ENCODE measurements at places on chromosomes 13 and 19. TPM values are rescaled to one million over a fixed set of nuclear protein-coding genes. Genes with fewer than 3 reads are reported as not detected.
A peak's percentile ranks its signal among the peaks of the same experiment; 100 is the strongest.

DNA sequence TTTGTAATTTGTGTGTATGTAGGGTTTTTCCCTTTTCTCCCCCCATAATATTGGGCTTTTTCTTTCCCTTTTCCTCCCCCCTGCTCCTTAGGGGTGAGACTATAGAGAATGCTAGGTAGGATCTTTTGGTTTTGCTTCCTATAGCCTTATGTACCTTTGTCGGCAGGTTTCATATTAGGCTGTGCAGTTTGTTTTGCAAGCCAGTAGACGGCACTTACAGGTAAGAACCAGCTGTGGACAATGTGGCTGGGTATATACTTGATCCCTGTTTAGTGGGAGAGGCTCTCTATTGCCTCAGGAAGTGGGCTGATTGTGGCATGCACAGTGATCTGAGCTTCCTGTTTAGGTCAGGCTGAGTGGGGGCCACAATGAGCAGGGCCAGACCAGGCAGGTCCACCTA, 359.2 kb upstream of the OBI1 start:
- no peak for DNase-seq

DNA sequence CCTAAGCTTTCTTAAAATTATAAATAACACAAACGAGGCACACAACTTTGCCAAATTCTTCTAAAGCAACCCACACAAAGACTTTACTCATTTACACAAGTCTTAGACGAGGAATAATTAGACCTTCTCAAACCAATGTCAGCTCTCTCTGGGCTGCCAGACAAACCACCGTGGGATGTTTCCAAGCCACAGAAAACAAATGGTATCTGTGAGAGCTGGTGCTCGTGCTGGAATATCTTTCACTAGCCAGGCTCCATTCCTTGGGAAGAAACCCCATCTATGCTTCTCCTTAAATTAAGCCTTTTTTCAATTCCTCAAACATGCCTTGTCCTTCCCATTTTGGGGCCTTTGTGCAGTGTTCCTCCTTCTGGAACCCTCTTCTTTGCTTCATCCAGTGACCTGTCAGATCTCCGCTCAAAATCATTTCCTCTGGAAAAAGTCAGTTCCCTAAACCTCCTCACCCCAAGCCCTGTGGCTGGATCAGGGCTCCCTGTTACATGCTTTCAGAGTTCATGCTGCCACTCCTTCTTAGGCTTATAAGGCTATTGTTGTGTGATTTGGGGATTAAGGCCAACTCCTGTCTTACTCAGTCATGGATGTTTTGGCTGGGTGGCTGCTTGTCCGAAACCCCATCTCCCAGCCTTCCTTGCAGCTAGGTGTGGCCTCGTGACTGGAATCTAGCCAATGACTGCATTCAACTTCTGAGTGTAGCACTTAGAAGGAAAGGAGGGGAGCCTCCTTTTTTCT, 64.2 kb upstream of the GTF2F2 start:
- no peak for DNase-seq

GRCh38 chr13:92097337-92097903, 699.0 kb downstream of the GPC5 start:
- DNase-seq, result no peak

GRCh38 chr13:95896301-95896700, 156.9 kb downstream of the UGGT2 start:
- DNase-seq, result no peak

DNA sequence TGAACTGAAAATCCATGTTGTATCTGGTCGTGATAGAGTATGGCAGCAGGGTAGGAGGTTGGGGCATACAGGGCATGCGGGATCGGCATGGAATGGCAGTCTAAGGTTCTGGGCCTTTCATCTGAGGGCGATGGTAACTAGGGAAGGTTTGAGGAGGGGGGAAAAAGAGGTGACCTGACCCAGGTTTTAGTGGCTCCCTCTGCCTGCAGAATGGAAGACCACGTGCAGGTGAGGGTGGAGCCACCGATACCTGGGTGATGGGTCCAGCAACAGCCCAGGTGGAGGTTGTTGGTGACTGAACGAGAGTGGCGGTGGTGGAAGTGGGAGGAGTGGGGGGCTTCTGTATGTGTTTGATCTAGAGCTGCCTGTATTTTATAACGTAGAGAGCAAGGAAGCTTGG, 3.8 kb downstream of the ZNF749 start:
- DNase-seq, result no peak

DNA sequence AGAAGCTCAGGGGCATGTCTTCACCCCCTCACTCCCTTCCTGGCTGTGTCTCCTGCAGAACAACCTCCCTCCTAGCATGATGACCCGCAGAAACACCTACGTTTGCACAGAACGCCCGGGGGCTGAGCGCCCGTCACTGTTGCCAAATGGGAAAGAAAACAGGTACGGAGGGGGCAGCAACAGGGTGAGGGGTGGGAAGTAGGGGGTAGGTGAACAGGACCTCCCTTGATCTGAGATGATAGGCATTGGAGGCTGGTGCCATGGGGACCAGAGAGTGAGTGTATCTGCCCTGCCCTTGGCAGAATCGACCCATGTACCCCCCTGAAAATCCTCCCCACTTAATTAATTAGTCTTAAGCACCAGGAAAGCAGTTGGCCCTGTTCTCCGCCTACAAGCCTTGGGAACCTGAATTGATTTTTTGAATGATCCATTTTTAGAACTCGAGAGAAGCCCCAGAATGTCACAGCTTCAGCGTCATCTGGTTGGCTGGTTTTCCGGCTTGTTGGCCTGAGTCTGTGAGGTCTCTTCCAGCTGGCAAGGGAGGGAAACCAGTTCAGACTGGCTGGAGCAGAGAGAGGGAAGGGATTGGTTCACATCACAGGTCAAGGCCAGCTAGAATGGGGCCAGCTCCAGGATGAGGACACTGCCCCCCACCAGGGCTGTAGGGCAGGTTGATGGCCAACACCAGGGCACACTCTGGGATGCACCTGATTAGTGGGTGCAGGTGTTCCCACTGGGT, 28.2 kb downstream of the CKM start:
- no peak for DNase-seq

DNA sequence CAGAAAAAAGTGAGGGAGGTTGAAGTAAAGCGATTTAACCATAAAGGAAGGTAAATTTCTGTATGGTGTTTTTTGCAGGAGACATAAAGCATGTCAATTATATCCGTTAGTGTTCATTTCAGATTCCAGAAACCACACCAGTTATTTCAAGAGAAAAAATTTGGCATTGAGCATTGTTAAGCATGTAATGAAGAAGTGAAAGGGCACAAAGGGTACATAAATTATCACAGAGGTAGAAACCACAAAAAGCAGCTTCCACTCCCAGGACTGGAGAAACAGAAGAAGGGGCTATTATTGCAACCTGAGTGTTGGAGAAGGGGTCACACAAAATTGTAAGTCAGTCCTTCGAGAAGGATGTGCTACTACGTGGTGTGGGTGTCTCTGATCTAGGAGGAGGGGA, 72.2 kb upstream of the DACH1 start:
- DNase-seq, result no peak

GRCh38 chr13:44400736-44401135, 27.1 kb downstream of the SERP2 start:
- no peak for DNase-seq

GRCh38 chr13:24005755-24006281, 108.5 kb upstream of the C1QTNF9B start:
- DNase-seq, result no peak

DNA sequence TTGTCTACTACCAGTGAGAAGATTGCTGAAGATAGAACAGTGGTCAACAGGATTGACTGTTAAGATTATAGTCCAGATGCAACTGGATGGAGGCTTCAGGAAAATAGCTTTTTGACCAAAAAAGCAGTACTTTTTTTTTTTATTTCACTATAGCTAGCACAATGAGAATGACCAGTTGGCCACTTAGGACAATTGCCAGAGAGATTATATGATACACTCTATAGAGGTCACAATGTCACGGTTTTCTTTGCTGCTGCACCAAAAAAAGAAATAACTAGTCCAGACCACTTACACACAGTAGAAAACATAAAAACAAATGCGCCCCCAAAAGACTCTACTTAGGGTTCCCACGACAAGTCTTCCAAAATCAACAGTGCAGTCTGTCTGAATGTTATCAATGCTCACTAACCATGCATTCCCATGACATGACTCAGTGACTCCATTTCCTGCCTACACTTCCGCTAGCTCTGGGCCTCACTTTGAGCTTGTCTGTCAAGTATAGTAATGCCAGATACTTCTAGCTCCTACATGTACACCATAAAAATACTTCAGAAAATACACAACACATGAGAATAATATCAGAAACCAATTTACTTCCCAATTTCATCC, 209.1 kb upstream of the STARD13 start:
- DNase-seq, result no peak

DNA sequence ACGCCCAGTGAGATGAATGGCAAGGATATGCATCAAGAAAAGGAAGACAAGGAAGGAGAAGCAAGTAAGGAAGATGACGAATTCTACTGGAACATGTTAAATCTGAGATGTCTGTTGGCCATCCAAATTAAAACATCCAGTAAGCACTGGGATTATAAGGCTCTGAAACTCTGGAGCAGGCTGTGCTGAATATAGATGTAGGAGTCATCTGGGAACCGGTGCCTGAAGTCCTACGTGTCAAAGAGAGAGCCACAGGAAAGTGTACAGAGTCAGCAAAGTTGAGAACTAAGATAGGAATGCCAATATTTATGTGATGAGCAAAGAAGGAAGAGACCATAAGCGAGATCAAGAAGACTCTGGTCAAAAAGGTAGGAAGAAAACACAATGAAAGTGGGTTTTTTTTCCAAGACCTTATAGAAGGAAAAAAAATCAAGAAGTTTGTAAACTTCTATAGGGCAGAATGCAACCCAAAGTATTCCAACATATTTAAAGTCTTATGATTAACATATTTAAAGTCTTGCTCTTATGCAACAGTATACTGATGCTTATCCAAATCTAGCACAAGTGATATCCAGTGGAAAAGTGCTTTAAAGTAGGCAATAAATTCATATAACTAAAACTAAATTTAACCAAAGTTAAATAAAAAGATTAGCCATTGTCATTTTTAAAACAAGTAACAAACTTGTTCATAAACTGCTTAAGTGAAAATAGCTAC, 51.2 kb upstream of the EEF1AKMT1 start:
- no peak for DNase-seq

DNA sequence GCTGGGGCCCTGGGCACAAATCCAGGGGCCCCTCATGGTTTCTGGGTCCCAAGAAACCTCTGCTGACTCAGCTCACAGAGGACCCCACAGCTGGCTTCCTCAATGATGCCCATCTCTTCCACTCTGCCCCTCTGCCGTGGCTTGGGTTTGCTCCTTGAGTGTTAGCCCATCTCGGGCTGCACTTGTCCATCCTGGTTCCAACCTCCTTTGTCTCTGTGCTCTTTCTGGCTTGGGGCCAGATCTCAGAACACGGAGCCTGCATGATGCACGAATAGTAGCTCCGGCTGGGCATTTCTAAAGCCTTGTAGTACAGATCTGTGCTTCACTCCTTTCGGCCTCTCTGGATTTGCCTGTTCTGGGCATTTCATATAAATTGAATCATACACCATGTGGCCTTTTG, 53.8 kb downstream of the F2RL3 start:
- peak; percentile 15 for DNase-seq

GRCh38 chr13:46622630-46623256, 69.8 kb downstream of the LRCH1 start:
- no peak for DNase-seq

DNA sequence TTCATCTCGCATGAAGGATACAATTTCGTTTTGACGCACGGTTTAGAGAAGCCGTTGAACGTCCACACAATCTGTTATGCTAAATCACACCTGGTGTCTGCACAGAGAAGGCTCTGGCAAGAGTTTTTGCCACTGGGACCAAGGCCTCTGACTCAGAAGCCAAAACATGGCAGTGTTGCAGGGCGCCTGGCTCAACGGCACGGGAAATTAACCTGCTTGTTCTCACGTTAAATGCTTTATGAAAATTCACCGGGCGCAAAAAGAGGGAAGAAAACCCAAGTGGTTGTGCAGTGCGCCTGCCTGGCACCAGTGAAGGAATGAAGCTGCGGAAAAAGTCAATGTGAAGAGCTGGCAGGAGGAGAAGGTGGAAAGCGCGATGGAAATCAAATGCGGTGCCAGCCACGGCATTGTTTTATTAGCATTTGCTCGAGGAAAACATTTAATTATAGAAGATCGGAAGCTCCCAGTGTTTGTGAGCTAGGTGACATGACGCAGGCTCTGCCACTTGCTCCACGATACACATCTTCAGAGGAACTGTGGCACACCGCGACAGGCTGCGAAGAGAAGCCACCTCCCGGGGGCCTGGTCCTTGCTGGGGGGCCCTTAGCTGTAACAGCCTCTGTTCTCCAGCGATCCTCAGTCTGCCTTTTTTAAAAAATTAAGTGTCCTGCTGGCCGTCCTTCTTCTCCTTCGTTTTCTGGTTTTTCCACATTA, 126.2 kb downstream of the ZIC5 start:
- DNase-seq, result no peak

DNA sequence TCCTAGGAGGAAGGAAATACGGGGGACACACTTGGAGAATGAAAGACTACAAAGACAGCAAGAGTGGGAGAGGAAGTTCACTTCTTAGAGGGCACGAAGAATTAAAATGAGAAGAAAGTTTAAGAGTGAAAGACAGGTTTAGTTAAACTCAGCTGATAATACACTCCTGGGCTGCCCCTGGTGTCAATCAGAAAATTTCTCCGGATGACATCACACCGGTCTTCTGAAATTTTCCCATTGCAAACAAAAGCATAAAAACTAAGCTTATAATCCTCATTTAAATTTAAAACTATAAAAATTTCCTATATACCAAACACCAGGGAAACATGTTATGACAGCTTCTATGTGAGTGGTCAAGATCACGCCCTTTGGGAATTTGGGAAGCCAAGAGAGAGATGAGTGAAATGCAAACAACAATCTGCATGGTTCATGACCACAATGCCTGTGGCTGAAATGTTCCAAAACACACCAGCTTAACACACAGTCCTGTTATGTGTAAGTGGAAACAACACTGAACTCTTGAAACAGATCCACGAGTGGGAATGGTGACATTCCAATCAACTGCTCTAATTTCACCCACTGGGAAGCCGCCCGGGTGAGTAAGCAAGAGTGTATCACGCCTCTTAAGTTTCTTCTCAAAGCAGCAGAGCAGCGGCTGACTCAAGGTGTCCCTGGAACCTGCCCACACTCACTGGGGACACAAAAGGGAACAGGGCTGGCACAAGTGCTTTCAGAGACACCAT, 49.0 kb downstream of the BRD4 start:
- DNase-seq, result no peak

DNA sequence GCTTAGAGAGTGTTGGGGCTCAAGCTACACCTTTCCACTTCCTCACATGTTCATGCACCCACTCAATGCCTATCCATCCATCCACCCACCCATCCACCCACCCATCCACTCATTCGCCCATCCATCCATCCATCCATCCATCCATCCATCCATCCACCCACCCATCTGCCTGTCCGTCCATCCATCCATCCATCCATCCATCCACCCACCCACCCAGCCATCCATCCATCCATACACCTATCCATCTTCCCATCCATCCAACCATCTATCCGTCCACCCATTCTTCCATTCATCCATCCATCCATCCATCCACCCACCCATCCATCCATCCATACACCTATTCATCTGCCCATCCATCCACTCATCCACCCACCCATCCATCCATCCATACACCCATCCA, 13.1 kb upstream of the HOMER3 start:
- DNase-seq, result no peak

FBXO27 gene
- total RNA-seq, result 8.2 TPM

TICAM1 gene
- total RNA-seq, result 8.3 TPM

HSH2D gene
- total RNA-seq, result 0.68 TPM

ZNF724 gene
- 19.9 TPM for total RNA-seq

MISP3 gene
- 3.1 TPM for total RNA-seq

ZNF730 gene
- total RNA-seq, result 2.6 TPM

HSPB6 gene
- 0.60 TPM for total RNA-seq
